Pancreas (tissue), 10 donors: ENCODE measurements at places on chromosomes 3 and 15. TPM values are rescaled to one million over a fixed set of nuclear protein-coding genes. Genes with fewer than 3 reads are reported as not detected.

DNA sequence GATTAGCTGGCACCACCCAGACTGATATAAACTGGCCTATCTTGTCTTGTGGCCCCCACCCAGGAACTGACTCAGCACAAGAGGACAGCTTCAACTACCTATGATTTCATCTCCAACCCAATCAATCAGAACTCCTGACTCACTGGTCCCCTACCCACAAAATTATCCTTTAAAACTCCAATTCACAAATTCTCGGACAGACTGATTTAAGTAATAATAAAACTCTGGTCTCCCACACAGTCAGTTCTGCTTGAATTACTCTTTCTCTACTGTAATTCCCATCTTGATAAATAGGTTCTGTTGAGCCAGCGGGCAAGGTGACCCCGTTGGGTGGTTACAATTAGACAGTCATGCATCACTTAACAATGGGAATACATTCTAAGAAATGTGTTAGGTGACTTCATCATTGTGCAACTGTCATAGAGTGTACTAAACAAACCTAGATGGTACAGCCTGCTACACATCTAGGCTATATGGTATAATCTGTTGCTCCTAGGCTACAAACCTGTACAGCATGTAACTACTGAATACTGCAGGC, 48.1 kb upstream of the MAP4 start:
- H3K4me3 ChIP-seq: no peak overlapping the region
- peaks cover 3% of the 10 kb centered on the region for H3K4me1 ChIP-seq
- no peaks in the 10 kb centered on the region for H3K36me3 ChIP-seq
- no peaks in the 10 kb centered on the region for H3K27me3 ChIP-seq
- no peak for DNase-seq

GRCh38 chr3:178684881-178685590, 148.8 kb downstream of the KCNMB2 start:
- H3K4me1 ChIP-seq: no peaks in the 10 kb centered on the region
- H3K4me3 ChIP-seq: no peak overlapping the region
- no peaks in the 10 kb centered on the region for H3K27me3 ChIP-seq
- H3K27ac ChIP-seq: no peak overlapping the region

PIF1 gene
- total RNA-seq: 0.06 TPM

C2CD4A gene
- 1.5 TPM for total RNA-seq

DNA sequence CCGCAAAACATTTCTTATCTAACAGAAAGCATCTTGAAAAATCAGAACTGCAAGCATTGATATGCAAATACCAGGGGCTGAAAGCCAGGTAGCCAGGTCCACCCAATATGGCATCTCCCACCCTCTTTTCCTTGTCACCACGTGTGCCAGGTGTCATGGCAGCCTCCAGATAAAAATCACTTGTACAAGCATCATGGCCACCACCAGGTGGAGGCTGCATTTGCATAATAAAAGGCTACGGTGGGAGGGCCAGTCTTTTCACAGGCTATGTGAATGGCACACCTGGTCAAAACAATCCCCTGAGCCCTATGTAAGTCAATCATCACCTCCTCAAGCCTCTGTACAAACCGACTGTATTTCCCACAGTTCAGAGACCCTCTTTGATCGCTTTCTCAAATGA, 1233.1 kb upstream of the ALCAM start:
- H3K27ac ChIP-seq: no peak overlapping the region
- H3K27me3 ChIP-seq: no peaks in the 10 kb centered on the region
- H3K4me1 ChIP-seq: no peaks in the 10 kb centered on the region
- no peak for DNase-seq

GRCh38 chr15:51093839-51094605, 684 bp downstream of the TNFAIP8L3 start:
- no peaks in the 10 kb centered on the region for H3K36me3 ChIP-seq
- H3K27me3 ChIP-seq: peaks cover 12% of the 10 kb centered on the region
- no peak overlapping the region for H3K27ac ChIP-seq
- no peaks in the 10 kb centered on the region for H3K4me1 ChIP-seq

GRCh38 chr3:14405360-14406238, 3.2 kb downstream of the SLC6A6 start:
- H3K4me1 ChIP-seq: no peaks in the 10 kb centered on the region
- H3K4me3 ChIP-seq: no peak overlapping the region
- no peaks in the 10 kb centered on the region for H3K36me3 ChIP-seq
- no peak for DNase-seq
- no peak overlapping the region for H3K27ac ChIP-seq

CD200R1 gene
- total RNA-seq: 0.24 TPM

CYP11A1 gene
- total RNA-seq: 0.66 TPM

DNA sequence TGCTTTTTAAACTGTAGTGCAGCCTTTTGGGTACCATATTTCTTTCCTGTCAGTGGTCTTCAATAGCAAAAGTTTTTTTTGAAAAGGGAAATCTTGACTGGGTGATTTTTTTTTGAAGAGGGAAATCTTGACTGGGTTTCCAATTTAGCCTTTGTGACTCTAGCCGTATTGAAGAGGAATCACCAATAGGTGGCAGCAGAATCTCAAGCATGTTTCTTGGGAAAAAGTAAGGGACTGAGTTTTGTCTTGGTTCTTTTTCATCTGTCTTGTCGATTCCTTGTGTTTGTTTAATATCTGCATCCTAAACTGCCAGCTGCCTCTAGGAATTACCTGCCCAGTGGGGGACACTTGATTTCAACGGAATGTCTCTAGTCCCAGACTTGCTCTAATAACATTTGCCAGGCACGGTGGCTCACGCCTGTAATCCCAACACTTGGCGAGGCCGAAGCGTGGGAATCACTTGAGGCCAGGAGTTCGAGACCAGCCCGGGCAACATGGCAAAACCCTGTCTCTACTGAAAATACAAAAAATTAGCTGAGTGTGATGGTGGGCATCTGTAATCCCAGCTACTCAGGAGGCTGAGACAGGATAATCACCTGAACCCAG, 89.2 kb downstream of the RBPMS2 start:
- no peaks in the 10 kb centered on the region for H3K27me3 ChIP-seq
- H3K4me3 ChIP-seq: no peak overlapping the region
- H3K4me1 ChIP-seq: no peaks in the 10 kb centered on the region
- H3K27ac ChIP-seq: no peak overlapping the region
